Muscle of arm (tissue), 14 donors: ENCODE measurements at places on chromosomes 2 and 18. TPM values are rescaled to one million over a fixed set of nuclear protein-coding genes. Genes with fewer than 3 reads are reported as not detected.

DNA sequence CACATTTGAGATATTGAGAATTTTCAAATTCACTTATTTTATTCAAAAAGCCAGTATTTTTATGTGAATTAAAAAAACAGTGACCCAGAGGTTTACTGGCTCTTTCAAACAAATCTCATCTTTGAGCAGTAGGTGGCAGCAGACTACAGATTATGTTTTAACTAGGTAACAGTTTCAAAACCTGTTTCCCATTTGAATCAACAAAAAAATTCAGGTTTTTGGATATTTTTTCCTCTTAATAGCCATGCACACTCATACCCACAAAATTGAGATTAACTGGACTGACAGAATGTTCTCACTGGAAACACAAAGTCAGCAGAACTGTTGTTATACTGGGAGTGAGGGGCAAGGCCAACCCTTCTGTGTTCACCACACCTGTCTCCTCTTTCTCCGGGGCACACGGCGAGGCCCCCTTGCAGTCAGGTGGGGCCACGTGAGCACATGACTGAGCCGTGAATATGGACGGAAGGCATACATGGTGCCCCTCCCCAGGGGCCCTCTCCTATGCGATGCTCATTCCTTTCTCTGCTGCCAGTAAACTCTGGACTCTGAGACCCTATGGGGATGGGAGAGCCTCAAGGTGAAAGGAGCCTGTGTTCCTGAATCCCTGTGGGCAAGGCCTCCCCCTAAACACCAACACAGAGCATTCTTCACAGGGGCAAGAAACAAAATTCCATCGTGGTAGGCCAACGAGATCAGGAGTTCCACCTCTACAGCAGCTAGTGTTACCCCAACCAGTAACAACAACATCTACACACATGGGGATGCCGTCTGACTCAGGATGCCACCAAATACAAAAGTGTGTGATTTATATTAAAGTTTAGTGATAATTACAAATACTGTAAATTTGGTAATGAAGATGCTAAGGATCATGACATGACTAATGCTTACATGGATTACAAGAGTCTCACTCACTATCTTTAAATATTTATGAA is 80.4 kb downstream of the LPIN2 start:
- DNase-seq: peak; percentile 65

IL1F10 gene
- not detected for polyA plus RNA-seq

NCKAP5 gene
- 6.6 TPM for polyA plus RNA-seq

DNA sequence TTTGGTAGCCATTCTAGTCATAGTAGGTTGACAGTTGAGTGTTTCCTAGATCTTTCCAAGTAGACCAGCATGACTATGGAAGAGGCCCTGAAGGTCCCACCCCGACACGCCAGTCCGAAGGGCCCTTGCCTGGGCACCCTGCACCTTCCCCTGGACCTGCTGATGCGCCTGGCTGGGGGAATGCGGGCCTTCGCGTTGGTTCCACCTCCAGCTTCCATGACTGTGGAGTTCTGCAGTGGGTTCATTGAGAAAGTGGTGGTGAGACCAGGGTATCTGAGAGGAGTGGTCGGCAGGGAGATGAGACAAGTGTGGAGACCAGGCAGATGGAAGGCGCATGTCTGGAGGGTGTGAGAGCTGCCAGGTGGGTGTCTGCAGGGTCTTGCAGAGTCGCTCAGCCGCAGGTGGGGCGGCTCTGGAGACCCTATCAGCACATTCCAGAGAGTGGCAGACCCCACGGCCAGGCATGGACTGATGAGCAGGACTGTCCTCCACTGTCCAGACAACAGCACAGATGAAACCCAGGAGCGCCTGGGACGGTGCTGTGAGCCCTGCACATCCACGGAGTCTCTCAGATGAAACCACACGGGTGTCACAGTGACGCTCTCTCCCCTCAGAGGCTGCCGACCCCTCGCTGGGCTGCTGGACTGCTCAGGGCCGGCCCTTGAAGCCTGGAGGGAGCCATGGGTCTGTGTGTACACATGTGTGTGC is 182.5 kb upstream of the HDAC4 start:
- DNase-seq: no peak

TPO gene
- 0.21 TPM for polyA plus RNA-seq

DNA sequence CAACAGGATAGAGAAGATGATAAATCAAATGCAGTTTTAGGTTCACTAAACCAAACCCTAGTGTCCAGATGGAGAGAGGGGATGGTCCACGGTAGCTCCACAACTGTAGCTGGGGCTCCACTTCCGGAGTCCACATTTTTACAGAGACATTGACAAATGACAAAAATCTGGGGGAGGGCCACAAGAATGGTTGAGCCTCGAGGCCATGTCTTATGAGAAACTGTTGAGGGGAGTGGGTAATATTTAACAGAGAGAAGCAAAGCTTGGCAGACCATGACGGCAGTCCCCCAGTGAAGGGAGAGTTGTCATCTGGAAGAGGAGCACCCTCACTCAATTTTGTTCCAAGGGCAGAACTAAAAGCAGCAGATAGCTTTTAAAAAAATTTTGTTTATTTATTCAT is 17.6 kb upstream of the EPHA4 start:
- DNase-seq: no peak
